ENCODE measurements at places on chromosomes 1 and 21.

- DNase-seq = no peak
Observed at GRCh38 chr1:47608296-47608875, 170.5 kb downstream of the FOXD2 start.

DNA sequence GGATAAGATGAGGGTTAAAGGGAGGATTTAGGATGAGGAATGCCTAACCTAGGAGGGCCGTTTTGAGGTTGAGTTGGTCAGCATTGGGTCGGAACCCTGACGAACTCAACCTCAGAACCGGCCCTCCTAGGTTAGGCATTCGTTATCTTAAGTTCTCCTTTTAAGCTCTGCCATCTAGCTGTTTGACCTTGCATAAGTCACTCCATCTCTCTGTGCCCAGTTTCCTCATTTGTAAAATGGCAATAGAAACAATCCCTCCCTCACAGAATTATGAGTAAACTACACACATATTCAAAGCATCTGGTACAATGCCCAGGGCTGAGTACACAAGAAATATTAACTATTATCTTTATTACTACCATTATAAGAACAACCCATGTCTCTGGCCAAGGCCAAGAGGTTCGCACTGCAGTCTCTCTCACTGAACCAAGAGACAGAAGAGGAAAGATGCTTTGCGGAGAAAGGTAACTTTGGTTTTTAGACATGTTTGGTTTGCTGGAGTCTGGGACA is 4.8 kb downstream of the ABCB10 start:
- DNase-seq = no peak

DNA sequence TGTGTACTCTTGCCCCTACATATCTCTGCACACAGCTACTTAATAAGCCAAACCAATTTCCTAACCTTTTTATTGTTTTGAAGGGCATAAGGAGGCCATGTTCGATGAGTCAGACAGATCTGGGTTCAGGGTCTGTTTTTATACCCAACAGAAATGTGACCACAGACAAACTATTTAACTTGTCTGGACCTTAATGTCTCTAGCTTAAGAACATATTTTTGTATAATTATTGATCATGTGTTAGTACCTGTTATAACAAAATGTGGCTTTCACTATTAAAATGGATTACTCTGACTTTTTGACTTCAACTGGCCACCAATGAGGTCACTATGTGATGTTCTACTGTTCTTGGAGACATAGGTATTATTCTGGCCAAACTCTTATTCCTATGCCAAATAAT is 507.8 kb upstream of the USP24 start:
- no peak for DNase-seq

DNA sequence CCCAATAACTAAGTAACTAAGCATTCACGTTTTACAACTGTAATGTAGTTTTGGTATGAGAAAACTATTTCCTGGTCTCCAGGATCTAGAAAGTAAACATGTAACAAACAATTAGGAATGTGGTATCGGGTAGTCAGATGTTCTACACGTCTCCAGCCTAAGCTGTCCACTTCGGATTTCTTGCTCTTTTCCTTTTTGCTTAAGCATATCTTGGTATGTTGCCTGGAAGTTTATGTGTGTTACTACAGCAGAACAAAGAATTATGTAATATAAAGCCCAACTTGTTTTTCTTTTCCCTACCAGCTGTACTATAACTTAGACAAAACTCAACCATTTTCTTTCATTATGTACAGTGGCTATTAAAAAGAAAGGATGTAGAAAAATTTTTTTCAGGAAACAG is 20.4 kb upstream of the WARS2 start:
- DNase-seq = no peak

DNA sequence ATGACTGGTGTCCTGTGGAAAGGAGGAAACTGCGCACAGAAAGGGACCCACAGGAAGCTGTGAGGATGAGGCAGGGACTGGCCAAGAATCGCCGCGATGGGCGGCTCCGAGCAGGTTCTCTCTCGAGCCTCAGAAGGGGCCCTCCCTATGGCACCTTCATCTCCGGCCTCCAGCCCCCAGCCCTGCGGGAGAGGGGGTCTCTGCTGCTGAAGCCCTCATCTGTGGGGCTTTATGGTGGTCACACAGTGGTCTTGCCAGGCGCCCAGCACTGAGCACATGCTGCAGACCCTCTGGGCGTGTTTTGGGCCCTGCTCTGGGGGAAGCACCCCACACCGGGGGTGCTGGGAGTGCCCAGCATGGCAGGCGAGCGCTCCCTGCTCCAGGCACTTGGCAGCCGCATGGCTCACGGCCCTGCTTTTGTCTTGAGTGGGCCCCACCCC is 86.6 kb upstream of the ACTRT2 start:
- no peak for DNase-seq

DNA sequence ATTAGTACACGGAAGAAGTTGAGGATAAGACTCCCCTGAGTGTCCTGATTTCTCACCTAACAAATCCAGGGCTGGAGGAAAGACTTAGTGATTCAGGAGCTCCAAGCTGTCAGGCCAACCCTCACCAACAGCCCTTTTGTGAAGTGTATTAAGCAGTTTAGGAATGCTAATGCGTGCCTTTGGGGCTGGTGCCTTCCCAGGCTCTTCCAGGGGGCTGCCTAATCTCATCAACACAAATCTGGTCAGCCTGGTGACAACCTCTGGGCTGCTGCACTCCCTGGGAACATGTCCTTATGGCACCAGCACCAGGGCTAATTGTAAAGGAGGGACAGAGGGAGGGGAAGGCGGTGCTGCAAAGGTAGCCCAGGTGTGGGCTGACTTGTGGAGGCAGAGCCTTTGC is 15.5 kb downstream of the CSMD2 start:
- no peak for DNase-seq

- DNase-seq = no peak
Observed at GRCh38 chr1:232114985-232115384, 488.4 kb downstream of the DISC1 start.

DNA sequence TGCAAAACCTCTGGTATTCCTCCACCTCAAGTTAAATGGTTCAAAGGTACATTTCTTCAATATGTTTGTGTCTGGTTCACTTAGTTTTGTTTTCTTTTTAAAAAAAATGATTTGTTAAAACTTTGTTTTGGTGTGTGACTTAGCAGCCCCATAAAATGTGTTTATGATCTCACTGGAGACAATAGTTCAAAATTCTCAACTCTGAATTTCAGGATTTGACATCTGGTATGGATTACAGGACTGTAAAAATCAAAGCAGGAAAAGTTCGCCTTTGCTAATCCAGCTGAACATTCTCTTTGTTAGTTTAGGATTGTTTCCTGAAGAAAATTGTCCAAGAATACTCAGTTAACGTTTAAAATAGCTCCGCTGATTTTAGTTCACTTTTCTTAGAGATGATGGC is 231.7 kb downstream of the HMCN1 start:
- no peak for DNase-seq

- no peak for DNase-seq
Observed at GRCh38 chr1:42504535-42505128, 41.5 kb downstream of the CCDC30 start.

DNA sequence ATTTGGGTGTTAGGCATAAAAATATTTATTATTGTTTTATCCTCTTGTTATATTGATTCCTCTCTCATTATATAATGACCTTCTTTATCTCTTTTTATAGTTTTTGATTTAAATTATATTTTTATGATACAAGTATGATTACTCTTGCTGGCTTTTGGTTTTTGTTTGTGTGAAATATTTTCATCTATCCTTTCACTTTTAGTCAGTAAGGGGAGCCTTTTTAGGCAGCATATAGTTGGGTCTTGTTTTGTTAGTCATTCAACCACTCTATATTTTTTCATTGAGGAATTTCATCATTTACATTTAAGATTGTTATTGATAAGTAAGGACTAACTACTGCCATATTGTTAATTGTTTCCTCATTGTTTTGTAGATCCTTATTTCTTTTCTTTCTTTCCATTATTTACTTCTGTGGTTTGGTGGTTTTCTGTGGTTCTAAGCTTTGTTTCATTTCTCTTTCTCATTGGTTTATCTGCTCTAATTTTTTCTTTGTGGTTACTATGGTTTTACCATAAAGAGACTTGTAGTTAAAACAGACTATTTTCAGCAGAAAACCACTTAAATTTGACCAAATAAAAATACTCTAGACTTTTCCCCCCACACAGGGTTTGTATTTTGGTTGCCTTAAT is 593.1 kb downstream of the NUF2 start:
- no peak for DNase-seq

DNA sequence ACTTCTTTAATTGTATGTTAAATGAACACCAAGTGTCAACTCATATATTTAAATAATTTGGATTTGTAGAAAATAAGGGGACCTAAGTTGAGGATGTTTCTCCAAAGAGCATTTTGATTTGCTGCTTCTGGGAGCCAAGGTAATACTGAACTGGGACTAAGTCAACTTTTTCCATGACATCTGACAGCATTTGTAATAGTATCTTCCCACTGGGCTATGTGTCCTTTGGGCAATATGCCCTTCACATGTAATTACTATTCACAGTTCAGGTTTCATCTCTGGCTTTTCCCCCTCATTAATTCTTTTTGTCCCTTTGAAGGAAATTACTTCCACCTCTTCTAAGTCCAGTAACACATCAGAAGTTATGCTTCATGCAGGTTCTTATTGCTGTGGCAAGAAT is 36.7 kb upstream of the HP1BP3 start:
- DNase-seq = no peak

GRCh38 chr21:42537106-42537742 is 23.6 kb downstream of the SLC37A1 start:
- no peak for DNase-seq

DNA sequence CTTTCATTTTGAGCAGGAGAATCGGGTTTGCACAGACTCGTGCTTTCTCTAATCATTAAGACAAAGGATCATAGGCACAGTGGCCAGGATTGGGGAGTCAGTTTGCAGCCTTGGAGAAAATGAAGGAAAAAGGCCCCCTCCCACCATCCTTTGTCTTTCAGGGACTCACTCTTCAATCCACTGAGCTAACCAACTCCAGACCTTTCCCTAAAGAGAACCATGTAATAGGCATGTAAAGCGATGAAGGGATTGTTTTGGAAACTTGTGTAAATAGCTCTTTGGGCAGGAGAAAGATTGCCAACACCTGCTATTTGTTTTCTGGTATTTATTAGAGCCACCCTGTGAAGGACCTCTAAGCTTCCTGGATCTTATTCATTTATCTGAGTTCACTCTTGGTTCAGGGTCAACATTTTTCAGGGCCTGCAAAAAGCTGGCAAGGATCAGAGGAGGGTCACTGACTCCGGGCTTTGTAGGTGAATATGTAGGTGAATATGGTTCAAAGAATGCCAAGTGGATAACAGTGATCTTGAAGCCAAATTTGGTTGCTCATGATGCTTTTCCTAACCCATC is 192.6 kb upstream of the FGGY start:
- DNase-seq = no peak

DNA sequence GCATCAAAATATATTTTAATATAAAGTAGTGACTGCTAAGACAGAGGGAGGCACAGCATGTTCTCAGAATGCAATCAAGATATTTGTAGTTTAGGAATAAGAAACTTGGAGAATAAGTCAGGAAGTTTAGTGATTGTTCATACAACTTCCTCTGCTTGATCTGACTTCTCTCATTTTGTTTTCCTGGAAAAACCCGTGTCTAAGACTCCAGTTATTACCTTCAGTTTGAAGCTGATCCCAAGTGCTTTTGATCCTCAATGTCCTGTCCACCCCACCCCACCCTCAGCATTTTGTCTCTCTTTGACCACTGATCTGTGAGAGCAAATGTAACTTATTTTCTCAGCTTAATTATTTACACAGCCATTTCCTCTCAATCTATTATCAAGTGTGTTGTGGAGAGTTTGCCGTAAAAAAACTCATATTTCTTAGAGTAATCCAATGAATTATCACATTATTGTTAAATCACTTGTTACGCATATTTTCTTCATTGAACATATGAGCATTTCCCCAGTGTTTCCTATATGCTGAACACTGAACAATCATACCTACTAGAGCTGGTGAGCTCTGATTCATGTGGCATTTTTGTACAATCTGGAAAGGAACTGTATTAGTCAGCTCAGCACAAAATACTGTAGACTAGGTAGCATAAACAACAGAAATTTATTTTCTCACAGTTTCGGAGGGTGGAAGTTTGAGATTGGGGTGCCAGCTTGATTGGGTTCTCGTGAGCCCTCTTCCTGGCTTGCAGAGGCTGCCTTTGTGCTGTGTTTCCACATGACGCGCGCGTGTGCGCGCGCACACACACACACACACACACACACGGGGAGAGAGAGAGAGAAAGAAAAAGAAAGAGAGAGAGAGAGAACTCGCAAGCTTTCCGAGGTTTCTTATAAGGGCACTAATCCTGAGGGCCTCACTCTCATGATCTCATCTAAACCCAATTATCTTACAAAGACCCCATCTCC is 65.5 kb upstream of the DPYD start:
- DNase-seq = no peak

DNA sequence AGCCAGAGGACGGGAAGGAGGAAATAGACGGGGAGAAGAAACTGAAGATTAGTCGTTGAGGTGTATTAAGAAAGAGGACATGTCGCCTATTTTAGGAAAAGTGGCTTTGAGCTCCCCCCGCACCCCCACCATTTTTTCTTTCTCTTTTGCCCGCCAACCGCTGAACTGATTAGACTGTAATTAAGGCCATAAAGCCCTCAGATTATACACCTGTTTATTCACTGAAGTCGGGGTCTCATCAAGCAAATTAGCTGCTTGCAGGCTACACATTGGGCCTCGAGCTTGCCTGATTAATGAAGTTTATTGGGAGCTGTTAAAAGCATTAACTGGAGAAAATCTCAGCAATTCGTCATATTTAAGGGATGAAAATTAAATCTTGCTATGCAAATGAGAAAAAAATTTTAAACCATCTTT is 119.4 kb upstream of the RRP15 start:
- DNase-seq = no peak

- no peak for DNase-seq
Observed at GRCh38 chr21:46376231-46376628, 52.3 kb downstream of the PCNT start.

DNA sequence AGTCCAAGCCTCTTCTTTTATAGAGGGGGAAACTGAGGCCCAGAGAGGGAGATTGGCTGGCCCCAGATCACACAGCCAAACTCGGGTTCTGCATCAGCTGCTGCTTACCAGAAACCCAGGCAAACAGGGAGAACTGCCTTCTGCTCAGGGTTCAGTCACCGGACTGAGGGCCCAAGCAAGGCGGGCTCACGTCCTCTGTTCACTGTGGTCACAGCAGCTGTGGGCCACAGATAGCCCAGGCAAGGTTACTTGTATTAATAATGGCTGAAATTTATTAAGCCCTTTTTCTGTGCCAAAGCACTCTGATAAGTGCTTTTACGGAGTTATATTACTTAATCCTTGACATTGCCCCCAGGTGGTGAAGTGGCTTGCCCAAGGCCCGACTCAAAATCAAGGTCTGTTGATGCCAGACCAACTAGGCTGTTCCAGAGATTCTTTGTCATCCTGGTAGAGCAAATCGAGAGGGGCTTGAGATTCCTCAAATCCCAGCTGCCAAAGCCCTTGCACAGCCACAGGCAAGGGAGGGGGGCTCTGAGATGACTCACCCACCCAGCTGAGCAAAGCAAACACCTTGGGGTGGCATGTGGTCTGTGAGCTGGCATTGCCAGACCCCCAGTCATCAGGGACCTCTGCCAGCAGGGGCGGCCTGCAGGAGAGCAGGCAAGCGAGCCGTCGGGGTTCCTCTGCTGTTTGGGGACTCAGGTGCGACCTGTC is 36.5 kb downstream of the EPHB2 start:
- DNase-seq = no peak
